ENCODE measurements at places on chromosomes 3 and 15. TPM values are rescaled to one million over a fixed set of nuclear protein-coding genes. Genes with fewer than 3 reads are reported as not detected.
A peak's percentile ranks its signal among the peaks of the same experiment; 100 is the strongest.

DNA sequence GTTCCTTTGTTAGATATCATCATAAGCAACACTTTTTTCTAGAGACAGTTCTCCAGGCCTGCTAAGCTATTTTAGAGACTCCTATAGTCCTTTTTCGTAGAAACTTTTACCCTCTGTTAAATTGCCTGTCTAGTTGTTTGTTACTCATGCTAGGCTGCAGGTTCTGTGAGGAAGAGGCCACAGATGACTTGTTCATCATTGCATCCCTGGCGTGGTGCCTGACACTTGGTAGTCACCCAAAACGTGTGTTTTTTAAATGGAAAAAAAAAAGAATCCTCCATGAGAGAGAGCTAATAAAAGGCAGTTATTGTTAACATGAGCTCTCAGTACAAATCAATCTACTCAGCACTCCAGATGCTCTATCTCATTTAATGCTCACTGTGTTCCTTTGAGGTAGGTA lies 35.1 kb downstream of the CCDC54 start:
- no peak overlapping the region for H3K27ac ChIP-seq
- DNase-seq: no peak
- H3K27me3 ChIP-seq: peaks cover 4% of the 10 kb centered on the region
- no peak overlapping the region for H3K4me3 ChIP-seq
- peaks cover 3% of the 10 kb centered on the region for H3K36me3 ChIP-seq

- no peak overlapping the region for H3K4me3 ChIP-seq
- H3K27me3 ChIP-seq: no peaks in the 10 kb centered on the region
- no peak for DNase-seq
- H3K4me1 ChIP-seq: peaks cover 2% of the 10 kb centered on the region
- peaks cover 5% of the 10 kb centered on the region for H3K36me3 ChIP-seq
Observed at GRCh38 chr3:101319531-101319930, 844 bp downstream of the IMPG2 start.

SCAPER gene
- total RNA-seq: 21.3 TPM

GRCh38 chr3:100756441-100756840 lies 47.1 kb downstream of the TFG start:
- H3K4me1 ChIP-seq: no peaks in the 10 kb centered on the region
- DNase-seq: no peak
- no peak overlapping the region for H3K27ac ChIP-seq
- H3K27me3 ChIP-seq: no peaks in the 10 kb centered on the region

- peaks cover 4% of the 10 kb centered on the region for H3K27me3 ChIP-seq
- DNase-seq: no peak
- H3K4me3 ChIP-seq: no peak overlapping the region
Observed at GRCh38 chr3:25801786-25802185, 11.9 kb downstream of the OXSM start.

BUB1B gene
- 62.3 TPM for total RNA-seq

GASK1A gene
- 0.08 TPM for total RNA-seq

DNA sequence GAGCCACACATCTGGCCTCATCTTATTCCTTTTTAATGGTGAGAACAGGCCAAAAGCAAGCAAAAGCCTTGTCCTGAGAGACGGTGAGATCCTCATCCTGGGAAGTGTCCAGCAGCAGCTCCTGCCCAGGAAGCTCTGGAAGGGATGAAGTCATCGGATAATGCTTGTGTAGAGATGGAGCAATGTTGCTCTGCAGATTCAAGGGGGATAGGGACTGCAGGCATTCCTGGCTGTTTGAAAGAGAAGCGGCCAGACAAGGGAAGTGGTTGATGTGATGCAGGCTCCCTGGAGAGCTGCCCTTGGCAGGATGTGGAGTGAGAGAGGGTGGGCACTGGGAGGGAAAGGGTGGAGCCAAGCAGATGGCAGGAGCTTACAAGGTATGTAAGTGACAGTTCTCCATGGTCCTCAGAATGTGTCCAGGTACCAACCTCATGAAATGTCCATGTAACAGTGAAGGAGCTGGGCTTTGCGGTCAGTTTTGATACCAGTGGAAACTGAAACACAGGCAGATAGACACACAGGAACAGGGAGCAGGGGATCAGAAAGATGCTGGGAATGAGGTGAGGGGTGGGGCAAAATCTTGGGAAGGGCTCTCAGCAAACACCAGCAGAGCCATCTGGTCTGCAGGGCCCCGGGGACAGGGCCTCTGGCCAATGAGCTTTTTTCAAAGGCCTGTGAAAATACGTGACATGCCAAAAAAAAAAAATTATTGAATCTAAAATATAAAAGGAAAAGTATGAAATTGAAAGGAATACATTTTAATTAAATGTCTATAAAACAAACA lies 32.2 kb upstream of the LACTB start:
- peaks cover 3% of the 10 kb centered on the region for H3K4me1 ChIP-seq
- no peak overlapping the region for H3K27ac ChIP-seq
- no peaks in the 10 kb centered on the region for H3K27me3 ChIP-seq
- H3K4me3 ChIP-seq: no peak overlapping the region
- DNase-seq: no peak

DNA sequence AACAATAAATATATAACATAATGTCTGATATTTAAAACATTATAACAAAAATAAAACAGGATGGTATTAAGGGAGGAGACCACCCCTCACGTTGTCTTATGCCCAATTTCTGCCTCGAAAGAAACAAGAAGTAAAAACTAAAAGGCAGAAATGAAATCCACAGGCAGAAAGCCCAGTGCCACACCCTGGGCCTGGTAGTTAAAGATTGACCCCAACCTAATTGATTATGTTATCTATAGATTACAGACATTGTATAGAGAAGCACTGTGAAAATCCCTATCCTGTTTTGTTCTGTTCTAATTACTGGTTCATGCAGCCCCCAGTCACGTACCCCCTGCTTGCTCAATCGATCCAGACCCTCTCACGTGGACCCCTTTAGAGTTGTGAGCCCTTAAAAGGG lies 22.3 kb upstream of the ACP3 start:
- H3K4me3 ChIP-seq: no peak overlapping the region
- H3K27me3 ChIP-seq: peaks cover 7% of the 10 kb centered on the region
- no peaks in the 10 kb centered on the region for H3K4me1 ChIP-seq
- no peak overlapping the region for H3K27ac ChIP-seq

GATM gene
- 5.0 TPM for total RNA-seq

FNDC3B gene
- total RNA-seq: 11.6 TPM

UQCC5 gene
- total RNA-seq: 23.6 TPM

GRCh38 chr15:67127965-67128364 lies 62.6 kb downstream of the SMAD3 start:
- H3K4me1 ChIP-seq: peaks cover 40% of the 10 kb centered on the region
- no peak overlapping the region for H3K4me3 ChIP-seq
- H3K36me3 ChIP-seq: no peaks in the 10 kb centered on the region
- H3K27ac ChIP-seq: no peak overlapping the region
- DNase-seq: no peak

GHSR gene
- not detected for total RNA-seq

- DNase-seq: no peak
- H3K27ac ChIP-seq: no peak overlapping the region
- H3K36me3 ChIP-seq: no peaks in the 10 kb centered on the region
- H3K27me3 ChIP-seq: no peaks in the 10 kb centered on the region
- H3K4me3 ChIP-seq: no peak overlapping the region
Observed at GRCh38 chr15:91970142-91970541, 116.6 kb downstream of the SLCO3A1 start.

GRCh38 chr15:51312166-51313073 lies 26.0 kb downstream of the CYP19A1 start:
- no peaks in the 10 kb centered on the region for H3K4me1 ChIP-seq
- H3K27me3 ChIP-seq: peaks cover 2% of the 10 kb centered on the region
- no peak overlapping the region for H3K27ac ChIP-seq
- H3K4me3 ChIP-seq: no peak overlapping the region

DNA sequence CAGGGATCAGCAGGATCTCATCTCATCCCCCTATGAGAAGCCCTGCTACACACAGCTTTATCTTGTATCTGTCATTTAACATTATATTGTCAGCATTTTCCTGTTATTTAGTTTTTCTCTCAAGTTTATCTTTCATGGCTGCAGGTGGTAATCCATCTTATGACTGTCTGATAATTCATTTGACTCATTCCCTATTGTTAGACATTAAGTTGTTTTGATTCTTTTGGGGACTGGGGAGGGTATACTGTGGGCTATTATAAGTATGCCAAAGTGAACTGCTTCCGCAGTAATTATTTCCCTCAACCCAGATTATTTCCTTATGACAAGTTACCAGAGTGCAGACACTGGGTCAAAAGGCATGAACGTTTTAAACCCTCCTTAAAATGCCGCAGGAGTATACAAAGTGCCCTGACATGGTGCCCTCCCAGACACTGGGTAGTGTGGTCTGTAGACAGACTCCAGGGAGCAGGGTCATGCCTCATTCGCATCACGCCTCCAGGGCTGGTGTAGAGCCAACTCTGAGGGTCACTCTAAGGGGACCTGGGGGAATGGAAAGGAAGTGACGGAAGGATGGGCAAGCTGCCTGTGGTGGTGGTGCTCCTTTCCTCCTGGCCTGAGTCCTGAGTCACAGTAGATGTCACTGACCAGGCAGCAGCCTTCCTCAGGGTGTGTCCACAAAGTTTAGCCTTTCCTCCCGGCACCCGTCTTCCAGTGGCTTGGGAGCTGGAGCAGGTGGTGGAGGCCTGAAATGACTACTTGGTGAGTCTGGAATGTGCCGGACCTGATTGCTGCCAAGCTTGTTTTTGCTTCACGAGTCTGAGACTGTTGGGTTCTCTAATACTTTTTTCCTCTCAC lies 11.6 kb downstream of the GPR160 start:
- no peaks in the 10 kb centered on the region for H3K27me3 ChIP-seq
- no peak for DNase-seq
- no peak overlapping the region for H3K27ac ChIP-seq
- peaks cover 11% of the 10 kb centered on the region for H3K4me1 ChIP-seq
- no peaks in the 10 kb centered on the region for H3K36me3 ChIP-seq

DNA sequence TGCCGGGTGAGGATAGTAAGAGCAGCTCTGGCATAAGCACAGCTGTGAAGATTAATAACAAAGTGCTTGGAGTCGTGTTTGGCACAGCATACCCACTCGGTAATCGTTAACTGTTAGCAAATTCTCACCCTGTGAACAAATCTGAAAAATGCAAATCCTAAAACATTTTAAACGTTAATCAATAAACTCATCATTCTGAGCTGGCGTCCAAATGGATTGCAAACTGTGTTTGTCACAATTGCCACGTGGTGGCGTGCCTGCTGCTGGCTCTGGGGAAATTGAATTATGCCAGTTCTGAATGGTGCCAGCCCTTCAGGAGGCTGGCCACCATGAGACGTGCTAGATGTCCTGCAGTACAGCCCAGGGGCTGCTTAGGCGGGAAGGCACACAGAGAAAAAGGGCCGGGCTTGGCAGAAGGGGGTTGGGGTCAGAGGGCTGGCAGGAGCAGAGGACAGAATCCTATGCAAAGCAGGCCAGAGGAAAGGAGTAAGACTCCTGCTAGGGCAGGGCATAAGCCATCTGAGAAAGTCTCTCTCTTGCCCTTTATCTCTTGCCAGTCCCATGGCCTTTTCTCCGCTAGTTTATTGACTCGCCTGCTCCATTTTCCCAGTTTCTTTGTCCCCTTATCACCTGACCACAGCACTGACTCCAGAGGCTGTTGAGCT lies 22.1 kb upstream of the POLG start:
- no peak overlapping the region for H3K27ac ChIP-seq
- peaks cover 11% of the 10 kb centered on the region for H3K4me1 ChIP-seq

LDHAL6B gene
- total RNA-seq: not detected

GRCh38 chr15:98484914-98485313 lies 163.4 kb upstream of the IGF1R start:
- peaks cover 7% of the 10 kb centered on the region for H3K27me3 ChIP-seq
- peaks cover 3% of the 10 kb centered on the region for H3K36me3 ChIP-seq
- no peak overlapping the region for H3K27ac ChIP-seq
- no peak for DNase-seq
- no peaks in the 10 kb centered on the region for H3K4me1 ChIP-seq

CPEB1 gene
- 1.0 TPM for total RNA-seq

DNA sequence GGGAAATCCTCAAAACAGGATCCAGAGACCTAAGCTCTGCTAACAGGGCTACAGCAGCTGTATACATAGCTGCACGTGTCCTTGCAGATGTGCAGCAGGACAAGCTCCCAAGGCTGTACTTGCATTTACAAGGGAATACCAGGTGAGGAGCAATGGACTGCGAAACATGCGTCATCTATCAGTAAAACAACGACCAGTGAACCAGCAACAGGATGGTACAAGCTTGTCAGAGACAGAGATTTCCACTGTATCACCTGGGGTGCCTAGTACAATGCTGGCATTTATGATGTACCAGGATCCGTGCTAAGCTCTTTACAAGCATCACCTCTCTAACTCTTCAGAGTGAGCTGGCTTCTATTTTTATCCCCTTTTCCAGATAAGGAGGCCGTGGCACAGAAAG lies 227.3 kb downstream of the FOXP1 start:
- H3K4me1 ChIP-seq: peaks cover 77% of the 10 kb centered on the region
- H3K36me3 ChIP-seq: peaks cover 36% of the 10 kb centered on the region
- no peaks in the 10 kb centered on the region for H3K27me3 ChIP-seq
- no peak overlapping the region for H3K4me3 ChIP-seq
- DNase-seq: no peak

- no peaks in the 10 kb centered on the region for H3K4me1 ChIP-seq
- no peak for DNase-seq
- no peak overlapping the region for H3K27ac ChIP-seq
- H3K4me3 ChIP-seq: no peak overlapping the region
- no peaks in the 10 kb centered on the region for H3K27me3 ChIP-seq
Observed at GRCh38 chr15:70417535-70417934, 319.8 kb upstream of the TLE3 start.

DNA sequence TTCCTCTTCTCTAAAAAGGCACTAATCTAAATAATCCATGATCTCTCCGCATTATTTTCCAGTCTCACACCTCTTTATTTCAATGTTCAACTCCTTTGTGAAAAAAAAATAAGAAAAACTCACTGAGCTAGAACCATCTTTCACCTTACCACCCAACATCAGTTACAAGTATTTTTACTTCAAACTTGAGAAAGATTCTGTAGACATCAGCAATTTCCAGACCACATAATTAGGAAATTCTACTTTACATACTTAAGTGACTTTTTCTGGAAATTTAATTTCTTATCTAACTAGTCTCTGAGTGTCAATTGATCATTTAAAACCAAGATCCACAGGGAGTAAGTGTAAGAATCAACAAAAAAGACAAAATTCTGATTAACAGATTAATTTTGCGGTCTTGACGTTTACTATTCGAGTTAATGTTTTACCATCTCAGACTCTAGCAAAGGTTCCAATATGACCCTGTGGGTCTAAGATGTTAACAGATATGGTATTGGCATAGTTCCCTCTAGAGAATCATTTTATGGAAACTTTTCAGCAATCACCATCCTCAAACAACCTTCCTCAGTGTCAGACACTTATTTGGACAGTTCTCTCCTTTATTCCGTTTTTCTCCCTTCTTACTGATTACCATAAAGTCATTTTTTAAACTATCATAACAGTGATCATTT lies 5.1 kb downstream of the ATP13A3 start:
- no peak for DNase-seq
- H3K4me1 ChIP-seq: peaks cover 44% of the 10 kb centered on the region
- no peaks in the 10 kb centered on the region for H3K27me3 ChIP-seq
- H3K36me3 ChIP-seq: peaks cover 38% of the 10 kb centered on the region
- H3K27ac ChIP-seq: peak overlapping the region; percentile 68
- H3K4me3 ChIP-seq: peak overlapping the region; percentile 46

IQGAP1 gene
- 129 TPM for total RNA-seq

DNA sequence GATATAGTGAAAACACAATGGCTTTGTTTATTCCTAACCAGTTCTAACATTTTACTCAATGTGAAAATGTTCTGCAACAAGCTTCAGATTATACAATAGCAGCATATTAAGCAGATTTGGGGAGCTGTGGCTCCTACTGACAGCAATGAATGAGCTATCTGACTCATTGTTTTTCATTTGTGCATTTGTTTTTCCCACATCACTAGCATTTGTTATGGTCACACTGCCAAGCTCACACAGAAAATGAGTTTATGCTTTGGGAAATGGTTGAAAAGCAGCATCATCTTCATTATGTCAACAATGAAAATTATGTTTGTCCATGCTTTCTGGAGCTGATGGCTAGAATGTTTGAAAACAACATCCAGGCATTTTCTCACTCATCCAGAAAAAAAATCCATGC lies 53.5 kb downstream of the ZPLD1 start:
- peaks cover 6% of the 10 kb centered on the region for H3K27me3 ChIP-seq
- no peaks in the 10 kb centered on the region for H3K36me3 ChIP-seq
- no peak for DNase-seq

All from activated naive CD8-positive, alpha-beta T cell treated with anti-CD3 and anti-CD28 coated beads for 36 hours (primary cell).